Right atrium auricular region (tissue), 2 donors: ENCODE measurements at places on chromosomes 3 and 15. TPM values are rescaled to one million over a fixed set of nuclear protein-coding genes. Genes with fewer than 3 reads are reported as not detected.

GRCh38 chr3:169998668-169999131 lies 32.1 kb downstream of the SEC62 start:
- no peak for DNase-seq

DNA sequence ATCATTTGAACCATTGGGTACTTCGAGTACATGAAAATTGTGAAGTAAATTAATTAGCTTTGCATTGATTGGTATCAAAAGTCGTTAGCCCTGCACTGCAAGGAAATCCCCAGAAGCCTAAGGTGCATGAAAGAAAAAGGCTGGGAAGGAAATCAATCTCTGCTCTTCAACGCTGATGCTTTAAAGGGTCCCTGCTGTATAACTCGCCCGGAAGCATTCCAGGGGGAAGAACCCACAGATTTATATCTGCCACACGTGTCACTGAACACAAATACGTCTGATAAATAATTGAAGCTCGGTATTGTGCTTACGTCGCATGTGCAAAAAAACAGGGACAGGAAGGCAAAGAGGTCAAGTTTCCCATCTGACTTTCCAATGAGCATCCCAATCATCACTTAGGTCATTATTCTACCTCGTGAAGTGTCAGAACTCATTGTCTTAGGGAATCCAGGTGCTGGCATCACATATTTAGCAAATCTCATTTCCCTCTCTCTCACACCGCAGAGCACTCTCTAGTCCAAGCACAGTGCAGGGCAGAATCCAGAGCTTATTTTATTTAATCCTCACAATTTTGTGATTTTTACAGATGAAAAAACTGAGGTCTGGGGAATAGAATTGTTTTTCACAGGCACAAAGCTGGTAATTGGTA lies 804.4 kb upstream of the CFAP20DC start:
- DNase-seq = no peak

DNA sequence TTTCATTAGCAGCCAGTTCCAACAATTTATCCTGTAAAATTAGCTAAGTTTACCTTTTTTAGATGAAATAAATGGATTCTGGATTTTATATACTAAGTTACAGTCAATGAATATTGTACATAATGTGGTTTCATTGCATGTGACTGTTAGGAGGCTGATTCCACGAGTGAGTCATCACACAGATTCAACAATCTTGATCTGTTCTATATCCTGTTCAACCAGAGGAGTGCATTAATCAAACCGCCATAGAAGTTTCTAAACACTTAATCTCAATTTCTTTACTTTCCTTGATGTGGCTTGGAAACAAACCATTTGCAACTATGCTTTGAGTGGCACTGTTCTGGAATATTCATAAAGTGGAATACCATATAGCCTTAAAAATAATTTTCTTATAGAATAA lies 15.3 kb downstream of the DNAJC13 start:
- no peak for DNase-seq

ASB14 gene
- total RNA-seq = 2.5 TPM

GRCh38 chr3:163821841-163822240 lies 1256.5 kb downstream of the SI start:
- no peak for DNase-seq

GRCh38 chr3:182925330-182925943 lies 54.9 kb downstream of the DCUN1D1 start:
- DNase-seq = no peak

GRCh38 chr3:161766331-161766730 lies 269.7 kb downstream of the OTOL1 start:
- no peak for DNase-seq

DNA sequence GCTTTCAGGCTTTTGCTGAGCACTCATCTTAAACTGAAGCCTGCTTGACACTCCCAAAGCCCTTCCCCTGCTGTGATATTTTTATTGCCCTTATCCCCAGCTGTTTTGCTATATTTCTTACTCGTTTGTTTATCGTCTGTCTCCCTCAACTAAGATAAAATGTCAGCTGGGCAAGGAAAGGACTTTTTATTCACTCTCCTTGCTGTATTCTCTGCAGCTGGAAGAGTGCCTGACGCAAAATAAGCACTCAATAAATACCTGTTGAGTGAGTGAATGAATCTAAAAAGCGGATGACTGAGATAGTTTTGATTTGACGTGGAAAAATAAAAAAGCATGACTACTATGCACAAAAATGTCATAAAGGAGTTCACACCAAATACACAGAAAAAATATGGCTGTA lies 84.8 kb upstream of the POMGNT2 start:
- no peak for DNase-seq

REC114 gene
- 4.6 TPM for total RNA-seq

AHSG gene
- total RNA-seq = not detected
